ENCODE measurements at places on chromosomes 12 and 14.

DNA sequence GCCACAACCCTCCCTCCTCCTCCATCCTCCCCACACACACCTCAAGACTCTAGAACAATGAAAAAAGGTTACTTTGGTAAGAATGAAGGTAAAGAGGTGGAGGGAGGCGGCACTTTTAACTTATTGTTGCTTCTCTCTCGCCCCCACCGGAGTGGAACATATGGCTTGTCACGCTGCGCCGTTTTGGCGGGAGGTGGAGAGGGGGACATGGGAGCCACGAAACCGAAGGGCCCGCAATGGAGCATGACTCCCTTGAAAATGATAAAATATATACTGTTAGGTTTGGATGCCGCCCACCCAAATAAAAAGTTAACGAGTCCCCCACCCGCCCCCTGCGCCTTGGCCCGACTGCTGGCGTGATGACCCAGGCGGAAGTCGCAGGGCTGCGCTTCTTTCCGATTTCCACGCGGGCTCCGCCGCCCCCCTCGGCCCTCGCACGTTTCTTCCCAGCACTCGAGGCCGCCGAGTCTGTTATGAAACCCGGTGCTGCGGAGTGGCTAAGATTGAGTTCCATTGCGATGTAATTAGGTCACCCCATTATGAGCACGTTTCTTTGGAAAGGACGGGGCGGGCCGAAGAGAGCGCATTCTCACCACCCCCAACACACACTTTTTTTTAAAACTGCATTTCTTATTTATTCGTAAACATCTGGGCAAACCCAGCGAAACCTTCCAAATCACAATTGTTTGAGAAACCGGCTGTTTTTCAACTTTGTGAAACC, 1.4 kb upstream of the ZFP36L1 start:
- DNase-seq, result no peak

DNA sequence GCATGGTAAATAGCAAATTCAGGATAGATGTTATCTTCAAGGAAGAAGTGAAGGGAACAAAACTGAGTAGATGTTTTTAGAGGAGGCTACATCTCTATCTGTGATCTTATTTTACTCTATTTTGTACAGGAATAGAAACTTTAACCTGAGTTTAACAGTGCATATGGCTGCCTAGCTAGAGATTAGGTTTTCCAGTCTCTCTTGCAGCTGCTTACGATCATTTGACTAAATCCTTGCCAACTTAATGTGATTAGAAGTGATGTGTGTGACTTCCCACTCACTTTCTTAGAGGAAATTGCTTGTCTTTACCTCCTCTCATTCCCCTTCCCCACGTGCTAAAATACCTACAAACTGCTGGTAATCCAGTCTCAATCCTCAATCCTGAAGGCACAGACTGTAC, 26.5 kb upstream of the SLC15A5 start:
- no peak for DNase-seq

GRCh38 chr14:79915406-79915805, 295.9 kb downstream of the DIO2 start:
- no peak for DNase-seq

DNA sequence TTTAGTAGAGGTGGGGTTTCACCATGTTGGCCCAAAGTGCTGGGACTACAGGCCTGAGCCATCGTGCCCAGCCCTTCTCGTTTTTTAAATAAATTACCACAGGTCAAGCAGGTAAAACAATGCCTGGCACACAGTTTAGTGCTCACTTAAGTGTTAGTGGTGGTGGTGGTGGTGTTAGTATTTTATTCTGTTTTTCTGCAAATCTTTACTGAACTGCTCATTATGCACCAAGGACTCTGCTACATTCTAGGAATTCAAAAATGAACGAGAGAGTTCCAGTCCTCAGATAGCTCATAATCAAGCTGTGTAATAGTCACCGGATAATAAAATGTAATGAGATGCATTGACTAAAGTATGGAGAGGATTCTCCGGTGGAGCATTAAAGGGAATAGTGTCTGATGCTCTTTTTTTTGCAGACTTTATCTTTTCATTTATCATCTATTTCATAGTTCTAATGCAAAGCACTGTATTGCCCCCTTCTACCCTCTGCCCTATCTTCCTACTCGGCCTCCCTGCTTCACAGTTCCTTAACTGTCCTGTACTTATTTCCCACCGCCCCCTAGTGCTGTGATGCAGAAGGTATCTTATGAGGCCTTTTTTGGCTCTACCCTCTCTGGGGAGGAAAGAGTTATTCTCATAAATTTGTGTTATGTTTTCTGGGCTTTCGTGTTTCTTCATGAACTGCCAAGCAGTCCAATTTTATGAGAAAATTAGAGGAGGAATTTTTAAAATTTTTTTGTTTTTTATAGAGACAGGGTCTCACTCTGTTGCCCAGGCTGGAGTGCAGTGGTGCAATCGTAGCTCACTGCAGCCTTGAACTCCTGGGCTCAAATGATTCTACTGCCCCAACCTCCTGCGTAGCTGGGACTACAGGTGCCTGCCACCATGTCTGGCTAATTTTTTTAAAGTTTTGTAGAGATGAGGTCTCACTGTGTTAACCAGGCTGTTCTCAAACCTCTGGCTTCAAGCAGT, 1.0 kb downstream of the ITFG2 start:
- DNase-seq, result no peak

DNA sequence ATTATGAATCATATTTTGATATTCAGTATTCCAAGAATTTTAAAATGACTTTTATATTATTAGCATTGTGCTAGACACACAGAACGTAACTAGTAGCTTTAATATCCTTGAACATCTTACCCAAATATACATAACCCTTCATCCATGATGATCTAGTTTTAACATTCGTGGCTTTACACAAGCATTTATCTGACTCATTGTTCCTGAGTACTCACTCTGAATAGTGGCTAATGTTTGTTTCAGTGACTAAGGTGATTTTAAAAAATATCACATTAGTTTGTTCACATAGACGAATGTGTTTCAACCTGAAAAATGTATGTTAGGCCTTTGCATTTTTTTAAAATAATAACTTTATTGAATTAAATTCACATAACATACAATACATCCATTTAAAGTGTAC, 80.0 kb upstream of the PTPRQ start:
- no peak for DNase-seq

- no peak for DNase-seq
Observed at GRCh38 chr14:72611506-72611905, 282.4 kb downstream of the DPF3 start.

DNA sequence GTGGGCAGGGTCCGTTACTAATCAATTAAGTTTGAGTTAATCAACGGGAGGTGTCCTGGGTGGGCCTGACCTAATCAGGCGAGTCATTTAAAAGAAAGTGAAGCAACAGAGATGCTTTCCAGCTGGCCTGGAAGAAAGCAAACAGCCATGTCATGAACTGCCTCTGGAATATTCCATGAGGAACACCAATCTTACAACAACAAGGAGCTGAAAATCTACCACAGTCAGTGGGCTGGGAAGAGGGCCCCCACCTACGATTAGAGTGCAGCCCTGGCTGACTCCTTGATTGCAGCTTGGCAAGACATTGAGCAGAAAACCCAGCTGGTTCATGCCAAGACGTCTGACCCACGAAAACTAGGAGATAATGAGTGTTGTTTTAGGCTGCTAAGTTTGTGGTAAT, 56.2 kb downstream of the SSPN start:
- DNase-seq, result no peak
